BE2C (cell line): ENCODE measurements at places on chromosomes 3 and 15.
A peak's percentile ranks its signal among the peaks of the same experiment; 100 is the strongest.

- DNase-seq = no peak
Observed at GRCh38 chr15:59346951-59347350, 25.7 kb downstream of the MYO1E start.

GRCh38 chr15:25784876-25785640, 78.1 kb downstream of the ATP10A start:
- DNase-seq = no peak

GRCh38 chr3:39038165-39038564, 13.6 kb downstream of the SCN11A start:
- DNase-seq = no peak

GRCh38 chr15:65394936-65395335, 17.1 kb upstream of the IGDCC3 start:
- DNase-seq = no peak

DNA sequence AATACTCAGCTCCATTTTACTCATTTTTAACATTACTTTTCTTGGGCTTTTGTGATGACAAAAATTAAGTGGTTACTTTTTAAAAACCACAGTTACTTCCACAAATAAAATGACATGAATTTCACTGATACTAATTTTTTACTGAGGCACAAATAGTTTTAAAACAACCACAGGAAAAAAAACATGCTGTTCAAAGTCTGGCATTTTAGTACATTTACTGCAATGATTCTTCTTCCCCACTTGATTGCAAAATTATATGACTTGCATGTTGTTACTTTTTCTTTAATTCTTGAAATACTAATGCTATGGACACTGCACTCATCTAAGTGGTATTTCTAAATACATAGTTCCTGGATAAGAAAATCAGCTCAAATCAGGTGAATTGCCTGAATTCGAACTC, 24.8 kb upstream of the SLMAP start:
- no peak for DNase-seq

- no peak for DNase-seq
Observed at GRCh38 chr3:177966493-177966892, 569.7 kb upstream of the KCNMB2 start.

- DNase-seq = no peak
Observed at GRCh38 chr3:147483578-147483977, 74.4 kb downstream of the ZIC1 start.

GRCh38 chr15:98888820-98889479, 118.6 kb downstream of the PGPEP1L start:
- DNase-seq = no peak

- DNase-seq = no peak
Observed at GRCh38 chr3:59268170-59268569, 218.3 kb upstream of the CFAP20DC start.

DNA sequence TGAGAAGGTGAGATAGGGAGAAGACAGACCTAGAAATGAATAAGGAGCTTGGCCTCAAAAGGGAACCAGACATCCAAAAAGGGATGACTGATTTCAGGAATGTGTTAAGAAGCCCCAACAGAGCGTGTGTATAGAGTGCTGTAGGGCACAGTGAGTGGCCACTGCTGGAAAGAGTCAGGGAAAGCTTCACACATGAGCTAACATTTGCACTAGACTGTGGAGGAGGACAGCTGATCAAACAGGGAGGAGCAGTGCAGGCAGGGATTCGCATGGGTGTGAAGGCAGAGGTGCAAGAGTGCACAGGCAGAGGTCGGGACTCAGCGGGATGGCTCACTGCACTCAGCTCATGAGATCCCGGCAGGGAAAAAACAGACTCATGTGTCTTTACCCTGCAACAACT, 61.8 kb downstream of the NPTN start:
- DNase-seq = no peak

DNA sequence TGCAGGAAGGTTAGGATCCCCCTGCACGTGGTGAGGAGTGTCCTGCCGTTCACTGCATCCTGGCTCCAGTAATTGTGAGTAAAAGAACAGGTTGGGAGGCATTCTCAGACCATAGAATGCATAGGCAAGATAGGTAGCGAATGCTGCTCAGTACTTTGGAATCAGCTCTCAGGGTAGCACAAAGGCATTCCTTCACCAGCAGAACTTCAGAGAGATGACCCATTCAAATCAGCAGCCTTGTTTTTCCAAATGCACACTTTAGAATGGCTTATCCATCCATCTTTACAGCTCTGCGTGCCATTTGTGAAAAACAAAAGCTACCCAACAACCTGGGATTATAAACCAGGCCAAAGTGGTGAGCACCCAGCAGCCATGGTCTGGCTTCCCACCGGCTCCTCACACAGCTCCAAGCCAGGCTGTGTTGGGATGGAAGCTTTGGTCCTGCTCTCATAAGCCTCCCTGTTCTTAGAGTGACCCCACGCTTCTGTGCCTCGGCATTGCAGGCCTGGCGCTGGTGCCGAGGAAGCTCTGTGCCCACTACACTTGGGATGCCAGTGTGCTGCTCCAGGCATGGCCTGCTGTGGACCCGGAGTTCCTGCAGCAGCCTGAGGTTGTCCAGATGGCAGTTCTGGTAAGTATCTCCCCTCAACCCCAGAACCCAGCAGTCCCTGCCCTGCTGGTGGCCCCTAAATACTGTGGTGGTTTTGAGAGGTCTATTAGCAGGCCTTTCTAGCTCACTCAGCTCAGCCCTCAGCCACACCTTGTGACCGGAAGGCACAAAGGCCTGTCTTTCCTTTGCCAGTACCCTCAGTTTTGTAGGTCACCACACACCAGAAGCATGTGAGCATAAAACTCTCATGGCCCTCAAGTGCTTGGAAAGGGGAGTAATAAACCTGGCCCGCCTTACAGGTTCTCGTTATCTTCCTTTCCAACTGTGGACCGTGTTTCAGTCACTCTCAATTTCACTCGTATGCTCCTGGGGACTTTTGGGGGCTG, 52.9 kb upstream of the LIMD1 start:
- DNase-seq = no peak

- no peak for DNase-seq
Observed at GRCh38 chr3:47117807-47118364, 46.0 kb downstream of the SETD2 start.

- no peak for DNase-seq
Observed at GRCh38 chr15:63501256-63502089, 2.9 kb upstream of the USP3 start.

DNA sequence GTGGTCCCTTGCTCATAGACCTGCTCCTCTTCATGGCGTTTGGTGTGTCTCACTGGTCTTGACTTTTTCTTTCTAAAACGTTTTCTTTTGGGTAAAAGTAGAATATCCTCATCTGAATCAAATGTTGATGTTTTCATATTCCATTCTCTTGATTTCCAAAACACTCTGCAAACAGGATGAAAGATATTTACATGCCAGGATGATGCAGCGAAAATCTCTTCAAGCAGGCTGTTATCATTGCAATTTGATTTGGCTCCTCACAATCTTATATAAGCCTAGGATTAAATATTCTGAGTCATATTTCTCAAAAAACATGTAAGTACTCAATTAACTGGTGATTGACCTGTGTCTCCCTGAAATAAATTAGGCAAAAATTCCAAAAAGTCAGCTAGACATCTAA, 10.1 kb downstream of the PP2D1 start:
- no peak for DNase-seq

DNA sequence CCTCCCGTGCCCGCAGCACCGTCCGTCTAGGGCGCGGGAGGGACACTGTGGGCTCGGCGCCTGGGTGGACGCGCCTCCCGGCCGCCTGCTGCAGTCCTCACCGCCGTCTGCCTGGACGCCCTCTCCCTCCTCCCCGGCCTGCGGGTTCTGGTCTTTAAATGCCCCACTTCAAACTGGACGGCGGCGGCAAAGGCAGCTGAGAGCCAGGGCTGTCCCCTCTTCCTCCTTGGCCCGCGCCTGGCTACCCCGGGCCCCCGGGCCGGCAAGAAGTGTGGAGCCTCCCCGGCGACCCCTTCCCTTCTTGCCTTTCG, 426 bp downstream of the CBLB start:
- DNase-seq = peak; percentile 71

GRCh38 chr3:44419116-44419922, 58.2 kb downstream of the ZNF445 start:
- no peak for DNase-seq

DNA sequence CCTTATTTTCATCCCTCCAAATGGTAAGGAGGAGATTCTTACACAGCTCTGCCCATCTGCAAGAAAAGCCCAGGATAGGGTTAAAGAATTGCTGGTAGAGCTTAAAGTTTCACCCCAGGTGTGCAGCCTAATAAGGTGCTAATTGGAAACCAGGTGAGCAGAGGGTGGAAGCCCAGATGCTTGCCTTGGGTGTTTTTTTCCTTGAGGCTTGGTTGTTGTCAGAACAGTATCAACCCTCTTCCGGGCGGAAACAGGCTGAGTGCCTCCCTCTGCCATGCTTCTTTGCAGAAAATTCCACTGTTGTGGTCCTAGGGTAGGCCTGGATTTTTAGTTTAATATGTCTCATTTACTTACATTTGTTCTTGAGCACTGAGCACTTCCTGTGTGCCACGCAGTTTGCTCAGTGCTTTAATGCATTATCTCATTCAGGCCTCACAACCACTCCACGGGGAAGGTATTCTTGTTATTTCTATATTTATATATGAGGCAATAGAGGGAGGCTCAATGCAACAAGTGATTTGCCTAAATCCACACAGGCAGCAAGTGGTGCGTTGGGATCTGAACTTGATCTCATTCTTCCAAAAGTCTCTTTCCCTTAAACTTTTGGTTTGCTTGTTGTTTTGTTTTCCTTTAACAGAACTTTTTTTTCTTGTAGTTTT, 115.0 kb upstream of the LRIG1 start:
- DNase-seq = no peak

- no peak for DNase-seq
Observed at GRCh38 chr15:63299943-63300575, 22.7 kb downstream of the APH1B start.

DNA sequence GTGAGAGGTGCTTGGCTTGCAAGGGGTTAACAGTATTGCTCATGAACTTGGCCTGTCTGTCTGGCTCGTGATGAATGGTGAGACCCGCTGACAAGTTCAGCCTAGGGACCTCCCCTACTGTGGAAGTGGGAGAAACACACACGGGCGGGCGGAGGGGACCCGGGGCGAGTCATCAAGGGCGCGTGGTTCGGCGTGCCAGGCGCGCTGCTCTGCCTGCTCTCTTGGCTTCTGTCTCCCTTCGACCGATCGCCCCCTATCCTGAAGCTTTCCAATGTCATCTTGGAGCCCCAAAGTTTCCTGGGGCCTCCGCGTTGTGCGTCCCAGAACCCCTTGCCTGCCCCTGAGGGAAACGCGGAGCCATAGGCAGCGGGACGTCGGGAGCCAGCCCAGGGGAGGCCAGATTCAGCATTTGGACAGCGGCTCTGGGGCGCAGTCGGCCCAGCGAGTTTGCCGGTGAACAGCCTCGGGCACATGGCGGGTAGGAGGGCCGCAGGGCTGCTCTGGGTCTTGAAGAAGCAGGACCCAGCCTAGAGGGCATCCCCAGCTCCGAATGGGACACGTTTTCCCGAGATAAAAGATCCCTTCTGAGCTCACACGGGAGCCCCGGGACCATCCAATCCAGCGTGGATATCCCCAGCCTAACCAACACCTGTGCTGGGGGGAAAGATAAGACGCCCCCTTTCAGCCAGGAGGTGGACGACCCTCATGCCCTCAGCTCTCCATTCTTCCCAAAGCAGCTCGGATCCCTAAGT, 27.0 kb upstream of the POLG start:
- DNase-seq = peak; percentile 78

DNA sequence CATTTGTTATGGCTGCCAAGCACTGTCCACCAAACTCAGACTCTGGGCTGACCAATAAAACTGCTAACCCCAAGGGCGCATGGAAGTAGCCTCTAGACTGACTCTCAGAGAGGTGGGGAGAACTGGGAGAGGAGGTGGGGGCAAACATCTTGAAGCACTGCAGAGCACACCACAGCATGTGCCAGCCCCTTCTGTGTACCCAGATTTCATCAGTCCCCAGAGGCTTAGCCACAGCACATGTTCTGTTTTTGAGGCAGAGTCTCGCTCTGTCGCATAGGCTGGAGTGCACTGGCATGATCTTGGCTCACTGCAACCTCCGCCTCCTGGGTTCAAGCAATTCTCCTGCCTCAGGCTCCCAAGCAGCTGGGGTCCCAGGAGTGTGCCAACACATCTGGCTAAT, 119.5 kb upstream of the SPATA12 start:
- DNase-seq = peak; percentile 13

DNA sequence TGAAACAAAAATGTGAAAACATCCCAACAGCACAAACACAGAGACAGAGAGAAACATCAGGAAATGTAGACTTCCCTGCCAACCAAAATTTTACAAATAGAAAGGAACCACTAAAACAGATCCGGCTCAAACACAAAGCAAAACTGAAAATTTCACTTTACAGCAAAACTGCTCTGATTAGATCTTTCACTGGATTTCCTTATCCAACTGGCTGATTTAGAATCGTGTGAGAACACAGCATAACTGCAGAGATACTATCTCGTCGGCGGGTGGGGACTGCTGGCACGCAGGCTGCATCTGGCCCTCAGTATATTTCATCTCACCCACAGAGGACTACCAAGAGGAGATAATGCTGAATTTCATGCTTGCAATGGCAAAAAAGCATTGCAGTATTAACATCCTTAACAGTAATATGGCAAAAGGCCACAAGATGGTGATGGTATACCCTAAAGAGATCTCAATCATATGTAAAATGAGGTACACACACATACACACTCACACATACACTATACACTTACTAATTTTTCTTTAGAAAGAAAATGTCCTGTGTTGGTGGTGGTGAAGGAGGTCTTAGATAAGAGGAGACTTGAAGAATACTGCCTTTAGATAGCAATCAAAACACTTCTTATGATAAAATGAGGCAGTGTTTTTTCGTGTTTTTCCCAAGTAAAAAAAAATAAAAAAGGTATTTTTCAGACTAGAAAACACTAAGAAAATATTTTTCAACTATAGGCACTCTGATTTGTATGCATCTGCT, 10.6 kb upstream of the LEO1 start:
- peak; percentile 39 for DNase-seq

GRCh38 chr15:27767918-27768640, 331.0 kb downstream of the OCA2 start:
- DNase-seq = no peak

- DNase-seq = no peak
Observed at GRCh38 chr3:174308736-174309135, 550.4 kb upstream of the NAALADL2 start.

DNA sequence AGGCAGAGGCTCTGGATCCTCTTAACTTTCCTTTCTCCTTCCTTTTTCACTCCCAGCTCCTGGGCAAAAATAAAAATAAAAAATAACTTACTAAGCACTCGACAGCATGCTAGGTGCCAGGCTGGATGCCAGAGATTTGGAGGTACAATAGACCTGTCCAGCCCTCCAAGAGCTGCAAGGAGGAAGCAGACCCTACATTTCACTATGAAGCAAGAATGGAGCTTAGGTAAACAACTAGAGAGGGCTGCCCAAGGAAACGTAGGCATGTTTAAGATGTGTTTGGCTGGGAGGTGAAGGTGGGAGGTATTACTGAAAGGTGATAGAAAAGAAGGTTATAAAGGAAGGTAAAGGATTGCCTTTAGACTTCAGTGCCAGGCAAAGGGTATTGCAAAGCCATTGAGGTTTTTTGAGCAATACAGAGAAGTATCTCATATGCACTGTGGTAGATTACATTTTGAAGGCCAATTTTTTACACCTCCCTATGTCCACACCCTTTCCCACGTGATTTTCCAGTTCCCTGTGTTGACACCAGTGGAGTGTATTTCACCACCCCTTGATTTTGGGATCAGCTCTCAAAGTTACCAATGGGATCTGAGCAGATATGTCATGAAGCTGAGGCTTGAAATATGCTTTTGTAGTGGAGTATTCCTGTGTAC, 69.1 kb downstream of the DCLK3 start:
- no peak for DNase-seq
